ENCODE measurements at places on chromosomes 7 and 10.

DNA sequence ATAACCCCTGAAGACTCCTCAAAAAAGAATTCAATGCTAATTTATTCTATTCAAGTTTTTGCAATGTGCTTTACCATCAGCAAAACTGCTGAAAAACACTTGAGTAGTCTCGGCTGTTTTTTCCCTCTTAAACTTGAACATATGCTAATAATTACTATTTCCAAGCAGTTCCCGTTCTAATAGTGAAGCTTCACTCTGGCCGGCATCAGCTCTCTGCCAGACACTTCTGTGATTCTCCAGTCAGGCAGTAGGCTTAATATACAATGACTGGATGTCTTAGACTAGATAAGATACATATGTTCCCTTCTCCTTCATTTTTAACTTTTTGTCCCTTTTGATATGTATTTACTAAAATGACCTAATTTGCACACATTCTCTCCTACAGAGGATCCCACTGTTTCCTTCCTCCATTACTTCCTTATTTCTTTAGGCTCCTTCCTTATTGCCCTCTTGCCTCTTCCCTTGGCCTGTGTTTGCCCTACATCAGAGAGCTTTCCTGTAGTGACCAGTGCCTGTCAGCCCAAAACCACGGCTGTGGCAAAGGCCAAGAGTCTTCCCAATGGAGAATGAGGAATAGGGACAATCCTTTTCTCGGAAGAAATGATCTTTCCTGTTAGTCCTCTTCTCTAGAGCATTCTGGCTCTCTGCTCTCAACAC is 23.5 kb downstream of the HEPACAM2 start:
- DNase-seq = no peak

- no peak for DNase-seq
Measured at GRCh38 chr10:92452313-92452712, 121.6 kb downstream of the IDE start.

DNA sequence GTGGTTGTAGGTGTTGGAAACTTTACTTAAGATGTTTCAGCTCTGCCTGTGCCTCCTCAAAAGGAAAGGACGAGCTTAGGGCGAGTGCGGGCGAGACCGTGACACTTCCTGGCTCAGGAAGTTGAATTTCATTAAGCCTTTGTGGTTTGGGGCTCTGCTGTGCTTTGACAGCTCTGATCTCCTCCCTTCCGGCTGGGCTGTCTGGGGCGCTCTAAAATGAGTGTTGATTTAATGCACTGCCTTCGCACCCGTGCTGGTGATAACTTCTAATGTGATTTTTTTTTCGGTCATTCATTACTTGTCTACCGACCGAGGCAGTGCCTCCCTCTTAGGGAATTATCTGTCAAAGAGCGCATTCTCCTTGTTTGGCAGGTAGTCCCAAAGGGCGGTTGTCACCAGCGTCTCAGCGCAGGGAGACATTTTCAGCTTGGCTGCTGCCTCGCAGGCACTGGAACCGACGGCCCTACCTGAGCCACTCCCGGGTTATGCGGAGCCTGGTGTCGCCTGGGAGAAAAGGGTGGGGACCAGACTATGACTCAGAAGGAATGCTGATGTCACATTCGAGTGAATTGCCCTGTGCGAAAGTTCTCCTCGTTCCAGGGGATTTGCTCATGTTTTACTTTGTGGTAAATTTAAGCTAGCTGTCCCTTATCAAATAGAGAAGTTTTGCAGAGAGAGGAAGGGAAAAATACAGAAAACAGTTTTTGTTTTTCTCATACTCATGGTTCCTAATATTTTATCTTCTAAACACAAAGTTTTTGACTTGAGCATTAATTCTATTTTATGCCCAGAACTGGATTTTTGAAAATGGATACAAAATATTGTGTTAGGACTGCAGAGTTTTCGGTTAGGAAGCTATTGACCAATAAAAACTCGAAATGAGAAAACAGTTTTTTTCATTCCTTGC is 920 bp downstream of the TES start:
- peak; percentile 49 for DNase-seq

DNA sequence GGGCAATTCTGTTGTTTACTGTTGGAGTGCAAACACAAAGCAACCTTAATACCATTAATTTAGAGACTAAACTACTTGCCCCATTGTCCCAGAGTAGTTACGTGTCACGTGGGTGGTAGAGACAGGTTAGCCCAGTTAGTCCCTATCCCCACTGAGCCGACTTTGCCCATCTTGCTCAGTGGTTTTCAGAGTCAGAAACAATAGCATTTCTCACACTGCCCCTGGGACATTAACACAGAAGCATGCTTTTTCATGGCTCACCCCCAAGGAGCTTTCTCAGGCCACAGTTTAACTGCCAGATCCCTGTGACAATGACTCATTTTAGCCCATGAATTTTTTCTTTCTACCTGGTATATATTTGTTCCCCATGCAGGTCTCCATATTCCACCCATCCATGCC is 271.0 kb downstream of the POU6F2 start:
- no peak for DNase-seq
